Caki2 (cell line): ENCODE measurements at places on chromosomes 11 and 22.
A peak's percentile ranks its signal among the peaks of the same experiment; 100 is the strongest.

DNA sequence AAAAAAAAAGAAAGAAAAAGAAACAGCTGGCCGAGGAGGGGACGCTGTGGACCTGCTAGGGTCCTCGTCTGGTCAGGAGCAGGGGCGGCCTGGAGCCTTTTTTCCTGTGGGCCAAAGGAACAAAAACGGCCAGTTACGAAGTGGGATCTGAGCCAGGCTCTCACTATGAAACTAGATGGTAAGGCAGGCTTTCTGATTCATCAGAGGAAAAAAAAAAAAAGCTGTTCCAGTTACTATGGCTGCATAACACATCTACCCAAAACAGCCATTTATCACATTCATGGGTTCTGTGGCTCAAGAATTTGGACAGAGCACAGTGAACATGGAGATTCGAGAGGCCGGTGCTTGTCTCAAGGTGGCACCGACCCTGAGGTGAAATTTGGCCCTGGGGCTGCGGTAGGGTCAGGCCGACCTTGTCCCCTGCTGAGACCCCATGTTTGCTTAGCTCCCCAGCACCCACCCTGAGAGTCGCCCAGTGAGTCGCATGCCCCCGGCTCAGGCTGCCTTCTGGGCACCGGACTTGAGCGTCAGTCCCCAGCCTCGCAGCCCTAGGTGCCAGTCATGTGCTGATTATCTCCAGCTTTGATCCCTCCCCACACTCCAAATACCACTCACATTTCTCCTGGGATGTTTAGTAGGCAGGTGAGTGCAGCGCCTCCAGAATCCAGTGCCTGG is 34.2 kb downstream of the MRGPRD start:
- peak; percentile 37 for DNase-seq

GRCh38 chr11:2867722-2868505 is 17.7 kb downstream of the CDKN1C start:
- DNase-seq = no peak

DNA sequence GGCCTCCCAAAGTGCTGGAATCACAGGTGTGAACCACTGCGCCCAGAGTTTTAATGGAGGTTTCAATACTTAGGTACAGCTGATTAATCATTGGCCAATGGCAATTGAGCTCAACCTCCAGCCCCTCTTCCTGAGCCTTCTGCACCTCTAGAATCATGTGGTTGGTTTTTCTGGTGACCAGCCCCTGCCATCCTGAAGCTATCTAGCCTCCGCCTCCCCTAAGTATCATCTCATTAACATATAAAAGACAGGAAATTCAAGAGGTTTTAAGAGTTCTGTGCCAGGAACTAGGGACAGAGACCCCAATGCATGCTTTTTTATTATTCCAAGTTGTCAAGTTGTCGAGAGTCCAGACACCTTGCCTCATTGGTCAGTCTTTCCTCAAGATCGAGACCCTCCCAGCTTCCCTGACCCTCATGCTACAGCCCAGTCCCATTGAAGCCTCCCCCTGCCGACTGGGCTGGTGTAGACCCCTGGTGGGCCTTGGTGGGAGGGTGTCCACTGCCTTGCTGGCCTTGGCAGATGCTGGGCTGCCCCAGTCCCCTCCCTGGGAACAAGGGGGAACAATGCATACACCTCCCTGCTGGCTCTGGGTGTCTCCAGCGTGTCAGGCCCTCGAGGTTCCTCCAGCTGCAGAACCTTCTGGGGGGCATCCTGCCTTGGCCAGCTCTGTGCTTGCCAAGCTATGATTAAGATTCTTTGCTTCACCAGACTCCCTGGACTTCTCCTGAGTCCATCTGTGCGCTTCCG is 148.0 kb downstream of the CTTN start:
- no peak for DNase-seq

DNA sequence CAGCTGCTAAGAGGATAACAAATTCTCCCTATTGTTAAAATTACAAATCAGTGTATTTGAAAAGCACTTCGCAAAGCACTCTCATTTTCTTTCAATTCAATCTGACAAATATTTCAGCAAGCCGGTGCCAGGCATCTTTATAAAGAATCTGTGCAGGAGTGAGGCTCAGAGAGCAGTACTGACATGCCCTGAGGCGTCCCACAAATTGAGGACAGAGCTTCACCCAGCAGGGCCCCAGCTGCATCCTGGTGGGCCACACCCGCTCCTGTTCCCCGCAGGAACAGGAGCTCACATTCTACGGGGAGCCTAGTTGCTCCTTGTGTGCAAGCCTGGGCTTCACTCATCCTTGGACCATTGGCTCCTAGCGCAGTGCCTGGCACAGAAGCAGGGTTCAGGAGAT is 60.9 kb upstream of the EIF3D start:
- no peak for DNase-seq

GRCh38 chr11:19604679-19605375 is 107.8 kb upstream of the NAV2 start:
- DNase-seq = no peak

GRCh38 chr11:47377571-47378009 is 757 bp downstream of the SPI1 start:
- no peak for DNase-seq

DNA sequence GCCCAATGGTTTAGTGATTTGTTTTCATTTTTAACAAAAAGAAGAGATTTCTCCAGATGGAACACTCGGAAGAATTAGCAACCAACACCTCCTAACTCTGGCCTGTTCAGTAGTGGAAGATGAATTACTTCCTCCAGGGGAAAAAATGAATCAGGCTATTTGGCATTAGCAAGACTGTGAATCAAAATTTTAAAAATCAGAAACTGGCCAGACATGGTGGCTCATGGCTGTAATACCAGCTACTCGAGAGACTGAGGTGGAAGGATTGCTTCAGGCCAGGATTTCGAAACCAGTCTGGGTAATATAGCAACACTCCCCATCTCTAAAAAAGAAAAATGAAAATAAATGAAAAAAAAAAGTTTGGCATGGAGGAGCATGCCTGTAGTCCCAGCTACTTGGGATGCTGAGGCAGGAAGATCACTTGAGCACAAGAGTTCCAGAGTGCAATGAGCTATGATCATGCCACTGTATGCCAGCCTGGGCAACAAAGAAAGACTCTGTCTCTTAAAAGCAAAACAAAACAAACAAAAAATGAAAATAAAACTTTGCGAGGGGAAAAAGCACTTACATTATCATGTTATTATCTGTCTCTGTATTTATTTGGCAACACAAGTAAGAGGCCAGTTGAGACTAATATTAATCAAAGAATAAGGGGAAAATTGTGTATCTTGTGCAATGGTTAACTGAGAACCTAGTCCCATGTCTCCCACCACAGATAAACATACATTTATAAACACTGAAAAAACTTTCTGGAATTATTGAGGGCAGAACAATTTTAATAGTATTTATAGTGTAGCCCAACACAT is 796.3 kb upstream of the ANO3 start:
- DNase-seq = no peak

GRCh38 chr11:44633641-44634040 is 68.2 kb downstream of the CD82 start:
- DNase-seq = no peak

GRCh38 chr22:38446018-38446601 is 8.9 kb downstream of the KCNJ4 start:
- no peak for DNase-seq

- no peak for DNase-seq
These were observed 33.9 kb upstream of the FAT3 start for GRCh38 chr11:92190535-92191206.

DNA sequence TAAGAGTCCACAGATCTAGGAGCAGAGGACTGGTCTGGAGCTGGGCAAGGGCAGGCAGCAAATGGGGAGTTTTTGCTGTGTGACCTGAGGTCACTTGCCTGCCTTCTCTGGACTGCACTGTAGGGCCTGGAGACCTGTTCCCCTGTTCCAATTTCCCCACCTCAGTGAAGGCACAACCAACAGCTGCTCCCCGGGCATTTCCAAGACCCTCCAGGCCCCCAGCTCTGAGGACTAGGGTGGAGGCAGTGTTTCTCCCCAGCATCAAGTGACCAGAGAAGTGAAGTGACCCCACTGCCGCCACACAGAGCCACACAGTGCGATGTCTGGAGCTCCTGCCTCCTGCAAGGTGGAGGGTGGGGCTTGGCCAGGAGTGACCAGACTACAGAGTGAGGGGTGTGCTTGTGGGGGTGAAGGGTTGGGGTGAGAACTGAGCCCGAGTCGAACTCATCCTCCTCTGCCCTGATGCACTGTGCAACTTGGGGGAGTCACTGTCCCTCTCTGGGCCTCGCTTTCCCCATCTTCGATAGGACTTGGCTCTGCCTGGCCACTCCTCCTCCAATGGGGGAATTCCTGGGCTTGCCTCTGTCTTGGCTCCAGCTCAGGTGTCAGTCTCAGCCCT is 21.6 kb downstream of the P2RY2 start:
- DNase-seq = no peak

DNA sequence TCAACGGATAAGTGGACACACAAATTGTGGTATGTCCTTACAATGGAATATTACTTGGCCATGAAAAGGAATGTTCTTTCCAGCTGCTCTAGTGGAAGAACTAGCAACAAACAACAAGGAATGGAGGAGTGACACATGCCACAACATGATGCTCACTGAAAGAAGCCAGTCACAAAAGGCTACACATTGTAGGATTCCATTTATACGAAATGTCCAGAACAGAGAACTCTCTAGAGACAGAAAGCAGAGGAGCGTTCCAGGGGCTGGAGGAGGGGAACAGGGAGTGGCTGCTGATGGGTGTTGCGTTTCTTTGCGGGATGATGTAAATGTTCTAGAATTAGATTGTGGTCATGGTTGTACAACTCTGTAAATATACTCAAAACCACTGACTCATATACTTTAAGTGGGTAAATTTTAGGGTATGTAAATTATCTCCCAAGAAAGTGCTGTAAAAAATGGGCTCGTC is 32.4 kb upstream of the PDGFB start:
- DNase-seq = peak; percentile 74

GRCh38 chr22:33964121-33964520 is 43.8 kb upstream of the LARGE1 start:
- no peak for DNase-seq

- DNase-seq = no peak
These were observed 100.7 kb upstream of the CD82 start for GRCh38 chr11:44464741-44465140.

GRCh38 chr22:30541961-30542810 is 4.4 kb downstream of the SEC14L6 start:
- DNase-seq = peak; percentile 68

DNA sequence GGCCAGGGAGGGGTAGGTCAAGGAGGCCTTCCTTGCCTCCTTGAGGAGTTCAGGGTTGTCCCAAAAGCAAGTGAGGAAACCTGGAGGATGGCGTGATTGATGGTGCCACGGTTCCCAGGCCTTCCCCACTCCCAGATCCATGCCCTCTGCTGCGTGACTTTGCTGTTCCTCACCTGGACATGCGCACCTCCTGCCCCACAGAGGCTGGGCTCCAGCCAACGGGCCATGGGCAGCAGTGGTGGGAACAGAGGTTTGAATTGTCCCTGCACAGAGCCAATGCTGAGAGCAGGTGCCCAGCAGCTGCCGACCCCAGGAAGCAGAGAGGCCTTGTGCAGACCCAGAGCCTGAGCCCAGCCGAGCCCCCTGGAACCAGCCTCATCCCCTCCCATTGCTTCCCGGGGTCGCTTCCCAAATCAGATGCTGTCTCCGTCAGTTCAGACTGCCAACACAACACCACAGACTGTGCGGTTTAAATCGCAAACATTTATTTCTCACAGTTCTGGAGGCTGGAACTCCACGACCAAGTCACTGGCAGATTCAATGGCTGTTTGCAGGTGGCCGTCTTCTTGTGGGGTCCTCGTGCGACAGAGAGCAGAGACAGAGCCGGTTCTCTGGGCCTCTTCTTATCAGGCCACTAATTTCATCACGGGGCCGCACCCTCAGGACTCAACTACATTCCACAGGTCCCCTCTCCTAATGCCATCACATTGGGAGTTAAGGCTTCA is 6.2 kb upstream of the LINC01488 start:
- no peak for DNase-seq

- DNase-seq = no peak
These were observed 13.2 kb downstream of the PICK1 start for GRCh38 chr22:38070250-38070921.

DNA sequence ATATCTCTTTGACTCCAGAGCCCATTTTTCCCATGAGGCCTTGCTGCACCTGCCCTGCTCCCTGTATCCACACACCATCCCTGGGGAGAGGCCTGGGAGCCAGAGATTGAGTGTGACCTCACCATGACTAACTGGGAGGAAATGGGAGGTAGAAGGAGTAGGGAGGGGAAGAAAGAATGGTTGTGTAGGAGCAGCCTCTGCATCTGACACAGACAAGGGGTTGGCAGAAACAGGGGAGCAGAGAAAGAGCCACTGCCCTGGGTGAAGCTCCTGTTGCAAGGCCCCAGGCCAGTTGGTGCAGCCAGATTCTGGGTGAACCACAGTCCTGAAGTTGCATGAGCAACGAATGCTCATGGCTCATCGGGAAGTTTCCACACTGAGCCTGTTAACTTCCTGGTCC is 32.4 kb downstream of the POU2F3 start:
- no peak for DNase-seq

DNA sequence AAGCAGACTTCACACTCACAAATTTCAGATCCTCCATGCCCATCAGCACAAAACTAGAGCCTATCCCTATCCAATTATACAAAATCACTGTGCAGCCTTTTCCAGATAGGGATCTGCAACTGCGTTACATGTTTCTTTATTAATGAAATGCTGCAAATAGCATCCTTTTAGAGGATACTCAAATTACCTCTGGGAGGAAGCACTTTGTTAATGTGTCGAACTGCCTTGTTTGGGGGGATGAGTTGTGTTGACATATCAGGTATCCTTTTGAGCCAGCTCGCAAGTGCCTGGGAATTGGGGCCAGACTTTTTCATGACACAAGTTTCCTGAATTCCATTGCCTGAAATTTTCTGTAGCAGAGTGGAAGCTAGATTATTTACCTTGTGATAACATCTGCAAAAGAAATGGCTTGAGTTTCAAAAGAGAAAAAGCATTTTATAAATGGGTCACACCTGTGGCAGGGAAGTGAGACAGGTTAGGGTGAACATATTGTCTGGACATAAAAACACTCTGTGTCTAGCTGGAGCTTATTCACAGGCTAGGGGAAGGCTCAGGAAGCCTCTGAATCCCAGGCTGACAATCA is 299.1 kb upstream of the MTNR1B start:
- no peak for DNase-seq

GRCh38 chr11:45105984-45106375 is 40.5 kb upstream of the PRDM11 start:
- DNase-seq = no peak

DNA sequence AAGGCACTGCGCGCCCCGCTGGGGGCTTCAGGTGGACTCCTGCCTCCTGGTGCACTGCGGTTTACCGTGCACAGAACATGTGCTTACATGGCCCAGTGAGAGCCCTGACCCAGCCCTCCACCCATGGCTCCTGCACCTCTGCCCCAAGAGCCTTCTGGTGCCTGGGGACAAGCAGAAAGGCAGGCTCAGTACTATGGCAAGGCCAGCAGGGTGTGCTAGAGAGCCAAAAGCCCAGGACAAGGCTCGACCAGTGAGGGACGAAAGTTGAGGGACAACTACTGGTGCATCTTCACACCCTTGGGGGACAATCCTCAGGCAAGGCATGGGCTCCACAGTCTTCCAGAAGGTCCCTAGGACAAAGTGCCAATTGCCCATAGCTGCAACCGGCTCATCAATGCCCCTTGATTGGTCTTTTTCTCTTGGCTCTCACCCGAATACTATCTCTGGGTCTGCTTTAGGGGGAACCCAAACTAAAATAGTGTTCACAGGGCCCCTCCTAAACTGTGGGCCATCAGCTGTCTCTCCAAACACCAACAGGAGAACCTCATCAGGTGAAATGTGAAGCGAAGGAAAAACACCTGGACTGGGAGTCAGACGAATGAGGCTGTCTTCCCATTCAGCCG is 13.5 kb downstream of the PGA5 start:
- DNase-seq = peak; percentile 38
